ENCODE measurements at places on chromosomes 4 and X.

DNA sequence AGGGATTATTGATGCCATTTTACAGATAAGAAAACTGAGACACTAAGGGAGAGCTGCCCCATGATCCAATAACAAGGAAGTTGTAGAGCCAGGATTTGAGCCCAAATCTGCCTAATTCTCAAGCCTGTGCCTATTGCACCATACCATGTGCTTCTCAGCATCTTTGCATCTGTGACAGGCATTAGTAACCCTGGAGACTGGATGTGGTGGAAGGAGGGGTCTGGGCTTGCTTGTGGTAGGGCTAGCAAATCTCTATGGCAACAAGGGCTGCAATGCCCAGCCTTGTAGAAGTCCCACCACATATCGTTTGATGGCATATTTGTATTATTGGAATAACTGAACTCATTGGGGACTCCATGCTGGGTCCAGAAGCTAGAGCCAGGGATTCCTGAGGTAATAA is 58.1 kb downstream of the RTL5 start:
- no peak for DNase-seq

- no peak for DNase-seq
Measured at GRCh38 chr4:81611221-81611620, 139.5 kb upstream of the RASGEF1B start.

DNA sequence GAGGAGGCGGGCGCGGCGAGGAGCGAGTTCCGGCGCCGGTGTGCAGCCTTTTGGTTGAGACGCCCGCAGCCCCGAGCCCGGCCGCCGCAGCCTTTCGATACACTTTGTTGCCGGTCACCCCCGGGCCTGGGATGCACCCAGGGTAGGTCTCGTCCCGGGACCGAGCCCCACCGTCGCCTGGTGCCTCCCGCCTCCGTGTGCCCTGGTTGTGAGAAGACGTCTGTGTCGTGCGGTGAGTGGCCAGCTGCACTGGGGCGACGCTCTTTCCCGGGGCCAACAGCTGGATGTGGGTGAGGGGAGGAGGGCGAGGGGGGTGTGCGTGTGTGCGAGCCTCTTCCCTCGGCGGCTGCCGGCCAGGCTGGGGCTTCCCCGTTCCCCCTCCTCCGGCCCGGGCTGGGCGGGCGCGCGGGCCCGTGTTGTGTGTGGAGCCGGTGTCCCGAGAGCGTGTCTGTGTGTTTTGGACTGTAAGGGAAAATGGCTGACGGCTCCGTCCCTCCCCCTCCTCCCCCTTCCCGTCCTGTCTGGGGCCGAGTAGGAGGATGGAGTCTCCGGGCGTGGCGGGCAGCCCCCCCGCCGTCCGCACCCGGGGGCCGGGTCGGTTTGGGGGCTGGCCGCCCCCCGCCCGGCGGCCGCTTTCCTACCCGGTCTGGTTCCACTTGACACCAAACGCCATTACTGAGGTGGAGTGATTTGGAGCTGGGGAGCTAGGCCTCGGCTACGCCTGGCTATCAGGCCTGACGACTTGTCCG is 807 bp downstream of the USP9X start:
- DNase-seq = peak; percentile 65

DNA sequence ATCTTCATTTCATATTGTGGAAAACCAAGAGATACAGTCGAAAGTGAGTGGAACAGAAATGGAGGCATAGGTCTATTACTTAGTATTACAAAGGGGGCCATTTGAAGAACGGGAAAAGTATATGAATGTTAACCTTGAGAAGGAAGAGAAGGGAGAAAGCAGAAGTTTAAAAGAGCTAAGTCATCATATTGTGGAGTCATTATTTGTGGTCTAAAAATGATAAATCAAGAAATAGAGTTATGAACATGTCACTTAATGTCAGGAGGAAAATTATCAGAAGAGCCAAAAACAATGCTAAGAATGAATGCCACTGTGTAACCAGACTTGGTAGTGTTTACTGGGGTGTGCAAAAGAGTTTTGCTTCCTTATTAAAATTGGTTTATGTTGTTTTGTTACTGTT is 589.5 kb upstream of the LCORL start:
- DNase-seq = no peak

DNA sequence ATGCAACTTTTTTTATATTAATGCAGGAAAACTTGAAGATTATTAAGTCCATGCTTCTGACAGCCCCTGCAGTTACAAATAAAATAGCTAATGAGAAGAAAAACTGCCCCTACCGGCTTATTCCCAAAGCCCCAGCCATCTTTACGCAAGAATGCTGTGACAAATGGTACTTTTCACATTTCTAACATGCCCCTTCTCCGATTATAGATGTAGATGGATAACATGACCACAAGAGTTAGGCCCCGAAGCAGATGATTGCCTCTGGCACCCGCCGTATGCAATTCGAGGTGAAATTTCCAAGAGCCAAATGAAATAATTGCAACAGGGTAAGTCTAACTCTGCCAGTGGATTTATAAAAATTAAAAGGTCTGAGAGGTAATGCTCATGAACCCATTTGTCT is 319.4 kb upstream of the TAPT1 start:
- DNase-seq = no peak

DNA sequence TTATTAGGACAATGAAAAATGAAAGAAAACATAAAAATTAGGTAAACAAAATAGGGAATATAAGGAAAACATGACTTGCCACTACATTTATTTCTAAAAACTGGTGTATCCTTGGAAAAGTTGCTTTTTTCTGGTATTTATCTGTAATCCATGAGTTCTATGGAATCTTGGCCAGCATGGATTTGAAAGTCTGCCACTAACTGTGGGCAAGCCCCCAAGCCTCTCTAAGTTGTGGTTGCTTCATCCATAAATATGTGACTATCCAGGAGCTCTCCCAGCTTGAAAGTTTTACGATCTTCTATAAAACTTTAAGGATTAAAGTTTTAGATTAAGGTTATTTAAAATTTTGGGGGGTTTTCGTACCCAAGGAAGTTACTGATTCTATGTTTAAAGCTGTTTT is 21.8 kb downstream of the RPS6KA3 start:
- peak; percentile 50 for DNase-seq
